Fibroblast of the conjunctiva (primary cell): ENCODE measurements at places on chromosomes 12 and 14.
A peak's percentile ranks its signal among the peaks of the same experiment; 100 is the strongest.

GRCh38 chr12:85155791-85156190, 119.6 kb downstream of the LRRIQ1 start:
- peak; percentile 67 for DNase-seq

- no peak for DNase-seq
Observed at GRCh38 chr12:49888461-49889151, 15.1 kb downstream of the FAIM2 start.

DNA sequence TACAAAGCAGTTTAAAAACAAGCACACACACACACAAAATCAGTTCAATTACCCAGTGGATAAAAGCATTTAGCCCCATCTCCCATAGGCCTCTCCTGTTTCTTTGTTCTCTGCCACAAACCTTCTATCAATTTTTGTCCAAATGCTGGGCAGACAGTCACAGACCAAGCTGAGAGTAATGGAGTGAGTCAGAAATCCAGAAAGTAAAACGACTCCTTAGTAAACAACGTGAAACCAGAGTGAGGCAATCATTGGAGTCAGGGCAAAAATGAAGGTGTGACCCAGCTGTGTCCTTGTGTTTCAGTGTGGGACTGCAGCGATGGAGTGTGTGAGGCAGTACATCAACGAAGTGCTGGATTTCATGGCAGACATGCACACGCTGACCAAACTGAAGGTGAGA, 102.0 kb downstream of the PRIMA1 start:
- DNase-seq = no peak

DNA sequence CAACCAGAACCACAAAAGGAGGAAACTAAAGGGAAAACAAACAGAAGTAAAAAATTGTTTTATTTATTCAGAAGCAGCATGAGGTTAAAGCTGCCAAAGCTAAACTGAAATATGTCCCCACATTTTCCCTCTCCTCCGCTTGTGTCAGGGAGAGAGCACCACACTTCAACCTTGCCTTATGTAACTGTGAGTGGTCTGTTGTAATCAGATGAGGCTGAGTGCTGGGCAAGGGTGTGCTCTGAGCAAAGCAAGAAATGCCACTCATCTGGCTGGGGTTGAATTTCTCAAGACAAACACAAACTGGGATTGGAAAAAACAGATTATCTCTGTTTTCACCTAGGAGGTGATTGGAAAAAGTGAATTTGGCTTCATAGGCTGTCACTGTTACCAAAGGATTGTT, 12.2 kb downstream of the CAPZA3 start:
- DNase-seq = peak; percentile 21
